MCF 10A (cell line): ENCODE measurements at places on chromosomes 1 and 21.

- DNase-seq: no peak
Observed at GRCh38 chr1:50980505-50980904, 10.5 kb downstream of the CDKN2C start.

DNA sequence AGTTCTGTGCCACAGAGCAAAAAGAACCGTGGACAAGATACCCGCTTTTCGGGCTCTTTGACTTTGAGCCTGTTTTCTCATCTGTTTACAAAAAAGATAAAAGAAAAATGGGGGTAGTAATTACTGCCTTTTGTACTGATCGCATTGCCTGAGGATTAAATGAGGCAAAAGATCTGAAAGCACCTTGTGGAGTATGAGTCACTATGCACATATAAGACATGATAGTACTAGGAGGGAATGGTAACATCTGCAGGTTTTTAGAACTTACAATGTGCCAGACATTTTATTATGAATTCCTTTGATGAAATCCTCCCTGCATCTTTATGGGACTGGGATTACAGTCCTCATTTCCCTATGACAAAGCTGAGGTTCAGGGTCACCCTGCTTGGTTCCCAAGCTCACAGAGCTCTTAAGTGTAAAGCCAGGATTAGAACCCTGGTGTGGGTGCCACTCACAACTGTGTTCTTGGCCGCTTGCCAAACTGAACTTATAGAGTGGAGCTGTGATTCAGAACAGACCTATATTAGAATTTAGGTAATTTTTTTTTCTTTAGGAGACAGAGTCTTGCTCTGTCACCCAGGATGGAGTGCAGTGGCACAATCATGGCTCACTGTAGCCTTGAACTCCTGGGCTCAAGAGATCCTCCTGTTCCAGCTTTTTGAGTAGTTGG lies 1.8 kb downstream of the DISC1 start:
- peak; percentile 68 for DNase-seq

DNA sequence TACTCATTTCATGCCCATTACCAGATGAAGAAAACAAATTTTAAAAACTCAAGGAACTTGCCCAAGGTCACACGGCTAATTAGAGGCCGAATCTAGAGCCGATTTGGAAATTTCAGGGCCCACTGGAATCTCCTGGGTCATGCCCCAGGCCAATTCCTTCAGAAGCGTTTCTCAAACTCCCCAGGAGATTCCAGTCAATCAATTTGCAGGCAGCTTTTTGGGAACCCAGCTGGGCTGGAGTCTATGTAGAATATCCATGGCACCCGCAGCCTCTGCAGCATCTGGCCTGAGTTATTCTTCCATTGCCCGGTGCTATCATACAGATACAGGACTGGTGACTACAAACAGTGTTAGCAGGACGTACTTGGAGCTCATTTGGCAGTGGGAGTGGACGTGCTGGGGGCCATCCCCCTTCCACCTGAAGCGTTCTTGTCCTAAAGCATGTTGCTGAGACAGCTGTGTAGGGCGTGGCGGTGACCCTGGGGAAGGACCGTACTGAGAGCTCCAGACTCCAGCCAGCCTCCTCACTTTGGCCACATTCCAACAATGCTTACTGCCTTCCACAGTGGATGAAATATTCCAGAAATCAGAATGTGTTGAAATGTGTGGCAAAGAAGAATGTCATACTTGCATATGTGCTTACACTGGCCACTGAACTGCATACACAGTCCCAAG lies 38.3 kb downstream of the ABCG1 start:
- DNase-seq: no peak

DNA sequence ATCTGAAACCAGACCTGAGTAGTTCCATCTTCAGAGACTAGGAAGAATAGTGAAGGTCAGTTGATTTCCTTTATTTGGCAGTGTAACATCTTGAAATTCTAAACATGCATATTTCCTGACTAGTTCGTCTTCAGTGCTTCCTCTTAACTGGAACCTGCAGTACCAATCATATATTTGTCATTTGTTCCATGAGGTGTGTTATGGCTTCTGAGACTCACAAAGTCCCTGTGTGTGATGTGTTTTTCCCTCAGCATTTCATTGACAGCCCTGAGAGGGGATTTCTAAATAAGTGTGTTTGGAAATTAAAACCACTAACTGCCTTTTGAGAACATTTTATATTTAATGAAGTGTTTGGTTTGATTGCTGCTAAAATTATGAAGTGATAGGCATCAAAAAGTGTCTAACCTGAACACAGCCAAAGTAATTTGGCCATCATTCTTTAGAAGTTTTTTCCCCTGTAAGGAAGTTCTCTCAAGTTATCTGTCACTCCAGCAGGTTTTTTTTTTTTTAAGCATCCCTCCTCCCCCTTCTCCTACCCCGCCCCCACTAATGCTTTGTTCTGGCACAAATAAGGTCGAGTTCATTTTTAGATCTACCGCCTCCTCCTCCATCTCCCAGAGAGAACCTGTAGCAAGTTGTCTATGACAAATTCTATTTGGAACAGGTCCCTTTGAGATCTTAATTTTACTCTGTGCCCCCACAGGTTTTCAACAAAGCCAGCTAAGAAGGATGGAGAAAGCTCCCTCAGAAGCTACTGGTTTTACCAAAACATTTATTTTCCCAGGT lies 61.4 kb downstream of the TMEM200B start:
- DNase-seq: no peak

DNA sequence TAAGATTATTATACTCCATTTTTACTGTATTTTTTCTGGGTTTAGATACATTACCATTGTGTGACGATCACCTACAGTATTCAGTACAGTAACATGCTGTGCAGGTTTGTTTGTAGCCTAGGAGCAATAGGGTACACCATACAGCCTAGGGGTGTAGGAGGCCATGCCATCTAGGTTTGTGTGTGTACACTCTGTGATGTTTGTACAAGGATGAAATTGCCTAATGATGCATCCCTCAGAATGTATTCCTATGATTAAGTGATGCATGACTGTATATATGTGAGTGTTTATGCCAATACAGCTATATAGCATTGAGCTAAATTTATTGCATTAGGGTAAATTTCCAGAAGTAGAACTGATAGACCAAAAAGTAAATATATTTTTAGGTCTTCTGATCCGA lies 23.3 kb downstream of the TUFT1 start:
- no peak for DNase-seq

DNA sequence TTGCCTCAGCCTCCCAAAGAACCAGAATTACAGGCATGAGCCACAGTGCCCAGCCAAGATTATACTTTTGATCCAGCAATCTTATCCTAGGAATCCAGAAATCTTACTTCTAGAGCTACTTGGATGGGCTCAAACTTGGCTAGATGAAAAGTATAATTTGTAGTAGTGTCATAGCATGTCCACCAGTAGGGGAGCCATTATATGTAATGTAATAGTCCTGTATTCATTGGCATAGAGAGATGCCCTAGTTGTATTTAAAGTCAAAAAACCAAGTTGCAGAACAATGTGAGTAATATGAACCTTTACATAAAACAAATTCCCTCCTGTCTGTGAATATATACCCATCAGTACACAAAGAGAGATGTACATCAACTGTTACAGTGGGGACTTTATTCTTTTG lies 83.9 kb downstream of the NOS1AP start:
- no peak for DNase-seq

- peak; percentile 51 for DNase-seq
Observed at GRCh38 chr1:180791806-180792205, 120.9 kb upstream of the KIAA1614 start.
